ENCODE measurements at places on chromosomes 4 and X. TPM values are rescaled to one million over a fixed set of nuclear protein-coding genes. Genes with fewer than 3 reads are reported as not detected.

GRCh38 chrX:38804682-38805431 lies 3.6 kb downstream of the MID1IP1 start:
- no peak for DNase-seq

DNA sequence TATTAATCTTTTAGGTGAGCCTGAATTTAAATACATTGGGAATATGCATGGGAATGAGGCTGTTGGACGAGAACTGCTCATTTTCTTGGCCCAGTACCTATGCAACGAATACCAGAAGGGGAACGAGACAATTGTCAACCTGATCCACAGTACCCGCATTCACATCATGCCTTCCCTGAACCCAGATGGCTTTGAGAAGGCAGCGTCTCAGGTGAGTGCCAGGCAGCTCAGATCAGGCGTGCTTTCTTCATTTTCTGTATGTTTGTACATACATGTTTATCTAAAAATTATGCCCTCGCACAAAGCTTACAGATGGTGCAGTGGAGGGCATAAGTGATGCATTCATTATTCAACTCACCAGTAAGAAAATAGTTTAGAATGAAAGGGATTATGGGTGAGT lies 85.6 kb downstream of the CPE start:
- no peak for DNase-seq

GRCh38 chrX:118971552-118971951 lies 2.9 kb upstream of the LONRF3 start:
- no peak for DNase-seq

GRCh38 chr4:85368240-85368639 lies 106.7 kb upstream of the ARHGAP24 start:
- no peak for DNase-seq

GRCh38 chr4:7993671-7994070 lies 54.0 kb upstream of the AFAP1 start:
- no peak for DNase-seq

- no peak for DNase-seq
Measured at GRCh38 chrX:153740631-153741222, 16.1 kb downstream of the ABCD1 start.

DNA sequence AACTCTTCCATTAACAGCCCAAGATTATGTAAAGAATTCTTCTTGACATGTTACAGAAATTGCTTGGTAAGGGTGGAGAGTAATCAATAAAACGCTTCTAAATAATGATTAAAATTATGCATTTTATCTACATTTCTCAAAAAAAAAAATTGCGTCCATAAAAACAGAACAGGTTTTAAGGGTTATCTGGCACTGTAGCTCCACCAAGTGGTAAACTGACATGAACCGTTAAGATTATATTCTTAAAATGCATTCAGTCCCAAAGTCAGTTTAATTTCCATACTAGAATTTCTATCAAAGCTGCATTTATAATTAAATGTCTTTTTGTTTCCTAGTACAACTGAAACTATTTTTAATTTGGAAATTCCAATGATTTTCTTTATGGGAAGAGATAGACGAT lies 214.0 kb upstream of the UGT8 start:
- DNase-seq: peak; percentile 43

DNA sequence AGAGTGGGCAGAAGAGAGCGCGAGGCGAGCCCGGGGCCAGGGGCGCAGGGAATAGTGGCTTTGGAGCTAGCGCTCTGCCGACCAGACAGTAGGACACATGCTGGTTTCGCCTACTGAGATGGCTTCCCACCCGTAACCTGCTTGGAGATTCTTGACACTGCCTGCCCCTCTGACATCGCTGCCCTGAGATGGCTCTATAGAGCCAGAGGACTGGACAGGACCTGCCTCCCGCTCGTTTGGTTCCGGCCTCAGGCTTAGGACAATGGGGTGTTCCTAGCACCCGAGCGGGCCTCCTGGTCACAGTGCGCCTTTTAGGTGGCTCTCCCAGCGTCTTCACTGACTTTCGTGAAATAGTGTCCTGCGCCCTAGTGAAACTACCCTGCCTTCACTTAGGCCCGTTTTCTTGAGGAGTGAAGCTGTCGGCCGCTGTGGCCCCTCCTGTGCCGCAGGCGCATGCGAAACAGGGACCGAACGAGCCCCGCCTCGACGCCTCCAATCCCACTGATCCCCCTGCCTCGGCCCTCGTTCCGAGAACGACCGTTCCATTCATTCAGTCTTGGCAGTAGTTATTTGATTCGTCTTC lies 608 bp downstream of the TAF1 start:
- peak; percentile 8 for DNase-seq

- peak; percentile 66 for DNase-seq
Measured at GRCh38 chrX:134734466-134734952, 76.2 kb upstream of the PLAC1 start.

GRCh38 chrX:8043121-8043520 lies 115.9 kb upstream of the PNPLA4 start:
- DNase-seq: no peak

- no peak for DNase-seq
Measured at GRCh38 chrX:11040996-11041395, 70.1 kb upstream of the HCCS start.

GRCh38 chr4:77354550-77354949 lies 197.5 kb downstream of the CCNG2 start:
- DNase-seq: no peak

- DNase-seq: no peak
Measured at GRCh38 chr4:139763205-139763604, 97.6 kb downstream of the MGST2 start.

DNA sequence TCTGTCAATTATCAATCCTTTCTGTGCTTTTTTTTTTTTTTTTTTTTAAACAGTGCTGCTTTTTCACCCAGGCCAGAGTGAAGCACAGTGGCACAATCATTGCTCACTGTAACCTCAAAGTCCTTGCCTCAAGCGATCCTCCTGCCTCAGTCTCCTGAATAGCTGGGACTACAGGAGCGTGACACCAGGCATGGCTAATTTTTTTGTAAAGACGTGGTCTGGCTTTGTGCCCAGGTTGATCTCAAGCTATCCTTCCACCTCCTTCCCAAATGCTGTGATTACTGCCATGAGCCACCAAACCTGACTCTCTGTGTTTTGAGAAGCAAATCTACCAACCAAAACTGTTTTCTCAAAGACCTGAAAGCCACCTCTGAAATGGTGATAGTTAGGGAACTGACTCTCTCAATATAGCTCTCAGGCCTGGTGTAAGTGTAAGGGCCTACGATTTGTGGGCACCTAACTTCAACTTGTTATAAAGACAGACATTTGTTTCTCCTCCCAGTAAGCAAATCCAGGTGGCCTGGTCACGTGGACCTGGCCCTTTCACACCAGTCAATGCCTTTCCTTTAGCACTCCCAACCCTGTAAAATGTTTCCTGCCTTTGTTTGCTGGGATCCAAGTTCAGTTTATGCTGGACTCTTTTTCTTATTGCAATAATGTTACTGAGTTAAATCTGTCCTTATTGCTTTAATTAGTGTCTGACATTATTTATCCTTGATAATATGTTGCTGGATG lies 2015.9 kb downstream of the PCDH7 start:
- no peak for DNase-seq

DNA sequence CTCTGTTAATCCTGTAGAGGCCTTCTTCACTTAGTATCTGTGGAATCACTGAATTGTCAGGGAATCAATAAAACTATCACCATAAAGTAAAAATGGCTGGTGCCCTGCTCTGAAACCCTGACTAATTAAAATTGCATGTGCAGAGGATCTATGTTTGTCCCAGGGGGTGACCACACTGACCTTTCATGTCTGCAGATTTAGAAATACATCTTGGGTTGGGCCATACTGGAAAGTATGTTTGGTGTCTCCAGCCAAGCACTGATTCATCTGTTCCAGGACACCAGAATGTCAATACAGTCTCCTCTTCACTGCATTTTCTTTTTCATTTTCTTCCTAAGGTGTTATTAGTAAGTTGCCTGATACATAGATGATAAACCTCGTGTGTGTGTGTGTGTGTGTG lies 490.9 kb upstream of the INTU start:
- DNase-seq: no peak

DNA sequence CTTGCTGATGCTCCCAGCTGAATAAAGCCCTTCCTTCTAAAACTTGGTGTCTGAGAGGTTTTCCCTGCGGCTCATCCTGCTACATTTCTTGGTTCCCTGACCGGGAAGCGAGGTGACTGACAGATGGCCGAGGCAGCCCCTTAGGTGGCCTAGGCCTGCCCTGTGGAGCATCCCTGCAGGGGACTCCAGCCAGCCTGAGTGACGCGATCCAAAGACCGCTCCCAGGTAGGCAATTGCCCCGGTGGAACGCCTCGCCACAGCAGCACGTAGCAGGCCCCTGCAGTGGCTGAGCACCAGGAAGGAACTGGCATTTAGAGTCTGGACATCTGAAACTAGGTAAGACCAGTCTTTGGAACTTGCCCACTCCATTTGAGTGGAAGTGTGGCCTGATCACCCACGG lies 139.6 kb downstream of the RELL1 start:
- no peak for DNase-seq

GRCh38 chrX:96447161-96447560 lies 237.5 kb upstream of the DIAPH2 start:
- no peak for DNase-seq

GRCh38 chr4:3176367-3177229 lies 72.4 kb upstream of the MSANTD1 start:
- DNase-seq: no peak

DNA sequence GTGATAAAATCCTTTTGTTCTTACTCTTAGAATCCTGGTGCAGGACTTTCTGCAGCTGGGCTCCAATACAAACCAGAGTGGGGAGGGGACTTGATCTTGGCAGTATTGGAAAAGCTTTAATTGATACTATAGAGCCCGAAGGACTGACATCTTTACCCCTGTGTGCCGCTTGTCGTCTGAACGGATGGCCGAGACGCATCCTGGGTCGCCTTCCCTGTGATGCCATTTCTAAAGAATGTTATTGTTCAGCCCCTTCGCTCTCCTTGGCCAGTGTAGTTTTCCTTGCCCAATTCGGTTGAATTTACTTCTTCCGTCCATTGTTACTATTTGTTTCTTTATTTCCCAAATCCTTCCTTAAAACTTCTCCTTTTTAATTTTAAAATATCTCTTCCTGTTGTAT lies 80.9 kb downstream of the CLDN34 start:
- DNase-seq: no peak

DNA sequence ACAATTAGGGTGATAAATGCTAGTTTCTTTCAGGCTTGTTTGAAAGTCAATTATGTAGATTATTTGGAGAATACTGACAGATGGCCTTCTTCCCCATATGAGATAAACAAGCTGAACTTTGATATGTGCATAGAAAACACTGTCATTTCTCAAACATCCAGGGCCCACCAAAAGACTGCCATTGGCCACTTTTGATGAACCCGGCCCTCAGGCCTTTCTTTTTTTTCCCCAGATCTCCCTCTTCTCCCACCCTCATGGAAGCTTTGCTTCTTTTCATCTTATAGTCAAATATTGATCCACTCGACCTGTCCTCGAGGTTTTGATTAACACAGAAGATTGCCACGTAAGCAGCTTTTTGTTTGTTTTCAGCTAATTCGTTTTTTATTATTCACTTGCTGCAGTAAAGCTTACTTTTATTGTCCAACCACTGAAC lies 377.4 kb downstream of the SMARCA1 start:
- DNase-seq: no peak

GRCh38 chr4:48033825-48034413 lies 17.3 kb downstream of the NIPAL1 start:
- DNase-seq: peak; percentile 28

DNA sequence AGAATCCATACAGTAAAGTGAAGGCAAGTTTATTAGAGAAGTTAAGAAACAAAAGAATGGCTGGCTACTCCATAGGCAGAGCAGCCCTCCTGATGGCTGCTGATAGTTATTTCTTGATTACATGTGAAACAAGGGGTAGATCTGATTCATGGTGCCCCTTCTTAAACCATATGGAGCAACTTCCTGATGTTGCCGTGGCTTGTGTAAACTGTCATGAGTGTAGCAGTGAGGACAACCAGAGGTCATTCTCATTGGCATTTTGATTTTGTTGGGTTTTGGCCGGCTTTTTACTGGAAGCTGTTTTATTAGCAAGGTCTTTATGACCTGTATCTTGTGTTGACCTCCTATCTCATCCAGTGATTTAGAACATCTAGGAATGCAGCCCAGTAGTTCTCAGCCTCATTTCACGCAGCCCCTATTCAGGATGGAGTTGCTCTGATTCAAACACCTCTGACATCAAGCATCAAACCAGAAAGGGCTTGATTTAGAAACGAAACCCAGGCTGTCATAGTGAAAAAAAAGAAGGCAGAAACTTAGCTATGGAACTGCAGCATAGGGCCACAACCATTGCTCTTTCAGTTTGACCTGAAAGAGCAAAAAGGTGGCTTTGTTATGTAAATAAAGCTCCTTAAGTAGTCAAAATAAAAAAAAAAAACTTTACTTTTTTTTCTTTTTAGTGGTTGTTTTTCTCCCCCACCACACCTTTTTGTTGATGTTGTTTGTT lies 37.8 kb downstream of the SPCS3 start:
- DNase-seq: no peak

- peak; percentile 2 for DNase-seq
Measured at GRCh38 chr4:70754990-70755688, 33.4 kb downstream of the RUFY3 start.

- DNase-seq: no peak
Measured at GRCh38 chr4:88812420-88812819, 114.8 kb upstream of the NAP1L5 start.

- DNase-seq: peak; percentile 25
Measured at GRCh38 chrX:56793521-56794320, 64.7 kb downstream of the NBDY start.

DNA sequence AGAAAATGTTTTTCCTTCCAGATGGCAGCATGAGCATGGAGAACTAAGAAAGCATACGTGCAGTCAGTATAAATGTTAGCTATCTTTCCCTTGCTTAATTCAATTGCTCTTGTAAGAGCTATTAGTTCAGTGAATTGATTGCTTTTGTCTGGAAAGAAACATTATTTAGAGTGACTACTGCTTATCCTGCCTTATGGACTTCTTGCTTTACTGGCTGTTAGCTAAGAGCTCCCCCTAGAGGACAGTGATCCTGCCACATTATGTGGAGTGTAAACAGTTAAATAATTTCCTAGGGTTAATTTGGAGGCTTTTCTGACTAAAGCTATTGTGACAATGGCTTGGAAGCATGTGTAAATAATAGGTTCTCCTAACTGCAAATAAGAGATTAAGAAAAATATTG lies 1402.4 kb downstream of the FAM133A start:
- DNase-seq: peak; percentile 14

The TEX13B gene
- total RNA-seq: not detected

The ZFYVE28 gene
- total RNA-seq: 0.89 TPM

The TEX13D gene
- total RNA-seq: not detected

The RASGEF1B gene
- not detected for total RNA-seq

The SPANXA1 gene
- 2.1 TPM for total RNA-seq

The CT83 gene
- not detected for total RNA-seq

The MSMO1 gene
- 72.3 TPM for total RNA-seq

The TEX13C gene
- total RNA-seq: 0.28 TPM

The STBD1 gene
- 2.8 TPM for total RNA-seq

The AREG gene
- not detected for total RNA-seq

The APLN gene
- 0.31 TPM for total RNA-seq

The SFRP2 gene
- not detected for total RNA-seq

The ARMCX1 gene
- total RNA-seq: 11.2 TPM

The PPBP gene
- not detected for total RNA-seq

The COL4A5 gene
- total RNA-seq: 12.5 TPM

The CFI gene
- total RNA-seq: 1.1 TPM
